ENCODE measurements at places on chromosomes 1 and 21.

GRCh38 chr1:204108312-204109141, 35.6 kb downstream of the SOX13 start:
- no peak for DNase-seq

GRCh38 chr1:53111073-53111556, 31.3 kb downstream of the SLC1A7 start:
- DNase-seq, result no peak

GRCh38 chr1:30648408-30649000, 74.9 kb downstream of the MATN1 start:
- DNase-seq, result peak; percentile 89

GRCh38 chr1:23673086-23673813, 18.4 kb upstream of the RPL11 start:
- no peak for DNase-seq

DNA sequence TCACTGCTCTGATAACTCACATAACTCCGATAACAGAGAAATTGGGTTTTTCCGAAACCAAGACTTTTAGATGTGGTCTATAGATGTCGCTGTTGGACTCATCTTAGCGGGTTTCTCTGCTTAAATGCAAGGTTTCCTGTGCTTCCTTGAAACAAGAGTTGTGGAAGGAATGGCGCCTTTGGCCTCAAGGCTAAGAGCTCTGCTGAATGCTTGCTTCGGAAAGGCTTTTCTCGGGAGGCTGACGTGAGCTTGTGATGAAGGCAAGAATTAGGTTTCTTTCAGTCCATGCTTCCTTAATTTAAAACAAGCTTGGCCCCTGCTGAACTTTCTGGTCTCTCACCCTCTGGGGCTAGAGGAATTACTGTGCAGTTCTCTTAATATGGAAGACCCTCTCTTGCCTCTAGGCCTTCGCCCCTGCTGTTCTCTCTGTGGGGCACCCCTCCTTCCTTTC, 113.5 kb downstream of the MAP3K21 start:
- DNase-seq, result peak; percentile 6

DNA sequence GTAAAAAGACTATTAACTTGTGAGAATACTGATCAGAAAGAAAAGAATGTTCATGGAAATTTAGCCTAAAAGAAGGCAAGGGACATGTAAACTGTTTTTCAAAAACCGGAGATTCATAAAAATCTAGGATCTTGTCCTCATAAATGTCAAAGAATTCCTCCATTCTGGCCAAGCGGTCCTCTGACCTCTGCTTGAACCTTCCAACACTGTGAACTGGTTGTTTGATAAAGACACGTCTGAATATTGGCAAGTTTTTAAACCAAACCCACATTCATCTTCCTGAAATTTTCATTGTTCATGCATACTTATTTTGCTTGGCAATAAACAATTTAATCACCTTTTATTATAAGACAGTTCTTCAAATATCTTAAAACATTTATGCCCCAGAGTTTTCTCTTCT, 19.8 kb downstream of the ASPM start:
- DNase-seq, result no peak

GRCh38 chr1:238177351-238177750, 286.6 kb upstream of the ZP4 start:
- no peak for DNase-seq

GRCh38 chr1:117147341-117147831, 25.8 kb upstream of the TRIM45 start:
- no peak for DNase-seq

GRCh38 chr1:42424201-42424600, 31.6 kb downstream of the ZMYND12 start:
- DNase-seq, result no peak

DNA sequence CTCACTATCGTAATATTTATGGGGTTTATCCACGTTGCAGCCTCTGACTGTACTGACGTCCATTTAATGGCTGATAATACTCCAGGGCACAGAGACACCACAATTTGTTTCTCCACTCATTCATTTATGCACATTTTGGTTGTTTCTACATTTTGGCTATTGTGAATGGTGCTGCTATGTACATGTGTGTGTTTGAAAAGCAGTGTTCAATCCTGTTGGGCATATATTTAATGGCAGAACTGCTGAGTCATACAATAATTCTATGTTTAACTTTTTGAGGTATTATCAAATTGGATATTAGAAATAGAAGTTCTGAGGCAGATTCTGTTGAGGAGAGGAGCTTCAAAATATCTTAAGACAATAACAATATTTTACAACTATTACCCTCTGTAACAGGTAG, 39.0 kb upstream of the NADK start:
- no peak for DNase-seq

DNA sequence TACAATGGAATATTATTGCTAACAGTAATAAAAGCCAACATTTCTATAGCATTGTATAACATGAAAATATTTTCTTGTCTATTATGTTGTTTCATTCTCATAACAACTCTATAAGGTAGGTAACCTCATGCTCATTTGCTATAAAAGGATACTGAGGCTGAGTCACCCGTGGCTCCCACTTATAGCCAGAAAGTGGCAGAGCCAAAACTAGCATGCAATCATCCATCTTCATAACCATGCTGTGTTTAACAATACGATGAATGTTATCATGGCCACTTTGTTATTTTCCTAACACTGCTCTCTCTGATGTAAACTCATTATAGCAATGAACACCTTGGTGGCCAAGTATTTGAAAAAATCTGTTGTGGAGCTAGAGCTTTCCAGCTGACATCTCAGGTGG, 80.8 kb upstream of the JUN start:
- no peak for DNase-seq

- no peak for DNase-seq
Observed at GRCh38 chr21:41501919-41502318, 6.0 kb downstream of the TMPRSS2 start.

DNA sequence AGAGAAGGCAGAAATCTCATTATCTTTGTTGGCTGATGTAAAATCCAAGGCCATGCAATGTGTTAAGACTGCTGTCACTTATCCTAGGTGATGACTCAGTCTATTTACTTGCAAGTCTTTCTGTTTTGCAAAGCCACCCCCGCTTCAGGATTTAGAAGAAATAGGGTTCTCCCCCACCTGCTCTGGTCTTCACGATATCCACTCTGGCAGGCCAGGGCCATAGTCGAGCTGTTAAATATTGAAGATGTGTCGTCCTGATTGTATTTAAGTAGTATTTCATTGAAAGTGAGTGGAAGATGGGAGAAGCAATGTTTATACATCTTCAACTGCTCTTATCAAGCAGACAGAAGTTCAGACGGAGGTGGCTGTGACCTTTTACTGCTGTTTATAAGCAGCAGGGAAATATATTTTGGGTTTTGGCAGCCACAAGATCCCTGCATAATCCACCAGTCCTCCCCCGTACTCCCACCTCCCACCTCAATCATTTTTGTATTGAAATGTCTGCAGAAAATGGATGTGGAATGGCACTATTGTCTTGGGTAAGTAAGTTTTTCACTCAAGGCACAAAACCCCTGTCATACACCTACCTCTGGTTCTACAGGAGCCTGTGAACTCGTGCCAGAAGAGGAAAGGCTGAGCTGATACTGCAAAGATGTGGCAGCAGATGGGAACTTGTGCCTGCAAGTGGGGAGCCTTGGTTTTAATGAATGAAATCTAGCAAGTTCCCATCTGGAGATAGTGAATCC, 117.4 kb downstream of the MRPS6 start:
- DNase-seq, result no peak

DNA sequence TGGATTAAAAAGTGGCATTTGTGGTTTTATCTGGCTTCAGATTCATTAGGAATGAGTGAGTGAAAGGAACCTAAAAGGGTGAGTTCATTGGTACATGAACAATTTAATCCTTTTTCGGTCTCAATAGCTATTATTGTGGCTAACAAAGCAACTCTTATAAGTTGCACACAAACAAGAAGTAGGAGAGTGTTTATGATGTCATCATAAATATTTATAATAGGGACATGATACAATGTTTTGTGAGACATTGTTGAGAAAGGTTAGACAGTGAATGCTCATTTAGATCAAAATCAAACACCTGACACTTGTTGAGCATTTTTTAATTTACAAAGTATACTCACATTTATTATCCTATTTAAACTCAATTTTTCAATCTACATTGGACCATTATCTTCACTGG, 363.4 kb downstream of the PDE4B start:
- no peak for DNase-seq

GRCh38 chr21:44383216-44383615, 29.8 kb downstream of the TRPM2 start:
- DNase-seq, result no peak

DNA sequence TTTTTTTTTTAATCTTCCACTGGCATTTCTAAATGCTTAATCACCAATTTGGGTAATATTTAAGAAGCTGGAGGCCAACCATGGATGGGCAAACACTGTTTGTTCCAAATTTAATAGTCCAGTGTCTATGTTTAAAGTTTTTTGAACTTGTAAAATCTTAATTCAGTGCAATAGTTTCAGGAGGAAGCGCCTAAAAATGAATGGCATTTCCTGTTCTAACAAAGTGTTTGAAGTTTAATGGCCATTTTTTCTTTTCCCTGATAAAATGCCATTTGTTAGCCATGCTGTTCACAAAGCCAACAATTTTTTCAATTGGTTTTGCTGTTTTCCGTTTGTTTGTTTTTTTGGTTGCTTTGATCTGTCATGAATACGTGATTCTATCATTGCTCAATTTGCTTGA, 552.1 kb downstream of the LMO4 start:
- DNase-seq, result no peak

GRCh38 chr1:241677201-241677600, 25.1 kb downstream of the WDR64 start:
- no peak for DNase-seq

DNA sequence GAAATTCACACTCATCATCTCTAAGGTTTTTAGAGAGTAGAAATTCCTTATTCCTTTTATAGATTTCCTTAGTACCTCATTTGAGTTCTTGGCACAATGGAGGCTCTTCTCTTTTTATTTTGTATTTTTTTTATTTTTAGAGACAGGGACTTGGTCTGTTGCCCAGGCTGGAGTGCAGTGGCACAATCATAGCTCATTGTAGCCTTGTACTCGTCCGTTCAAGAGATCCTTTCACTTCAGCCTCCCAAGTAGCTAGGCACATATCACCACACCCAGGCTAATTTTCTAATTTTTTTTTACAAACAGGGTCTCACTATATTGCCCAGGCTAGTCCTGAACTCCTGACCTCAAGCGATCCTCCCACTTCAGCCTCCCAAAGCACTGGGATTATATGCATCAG, 29.6 kb downstream of the RGL1 start:
- DNase-seq, result no peak

DNA sequence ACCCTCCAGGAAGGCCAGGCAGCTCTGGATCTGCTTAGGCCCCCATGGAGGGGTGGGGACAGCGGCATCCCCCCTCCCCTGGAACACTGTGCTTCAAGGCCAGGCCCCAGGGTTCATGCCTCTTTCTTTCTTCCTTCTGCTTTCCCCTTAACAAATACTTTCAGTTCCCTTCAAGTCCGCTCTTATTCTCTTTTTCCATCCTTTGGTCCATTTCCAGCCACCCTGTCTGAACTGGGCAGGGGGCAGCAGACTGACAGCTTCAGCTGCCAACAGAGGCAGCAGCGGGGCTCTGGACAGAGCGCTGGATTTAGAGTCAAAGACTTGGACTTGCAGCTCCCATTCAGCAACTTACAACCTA, 1.1 kb upstream of the CD244 start:
- DNase-seq, result no peak

GRCh38 chr1:25096307-25097150, 135.8 kb downstream of the SYF2 start:
- no peak for DNase-seq

GRCh38 chr1:109687641-109688499, at the start of gene GSTM1:
GSTM1 (plus strand) TSS chr1:109687817; CDS start chr1:109687874, 57 bp downstream.
- no peak for DNase-seq

- DNase-seq, result no peak
Observed at GRCh38 chr1:71785450-71785849, 496.9 kb downstream of the NEGR1 start.

GRCh38 chr1:90412563-90412962, 304.5 kb downstream of the BARHL2 start:
- no peak for DNase-seq

- no peak for DNase-seq
Observed at GRCh38 chr1:88219521-88219920, 464.6 kb upstream of the PKN2 start.

GRCh38 chr1:182971219-182971618, 18.3 kb upstream of the SHCBP1L start:
- DNase-seq, result no peak

- peak; percentile 99 for DNase-seq
Observed at GRCh38 chr1:164611754-164612642, 53.0 kb downstream of the PBX1 start.

GRCh38 chr1:14704846-14705245, 106.4 kb downstream of the KAZN start:
- DNase-seq, result no peak

- DNase-seq, result no peak
Observed at GRCh38 chr1:54001591-54001990, 16.4 kb downstream of the LDLRAD1 start.

GRCh38 chr1:210376836-210377372, 48.2 kb downstream of the HHAT start:
- no peak for DNase-seq

DNA sequence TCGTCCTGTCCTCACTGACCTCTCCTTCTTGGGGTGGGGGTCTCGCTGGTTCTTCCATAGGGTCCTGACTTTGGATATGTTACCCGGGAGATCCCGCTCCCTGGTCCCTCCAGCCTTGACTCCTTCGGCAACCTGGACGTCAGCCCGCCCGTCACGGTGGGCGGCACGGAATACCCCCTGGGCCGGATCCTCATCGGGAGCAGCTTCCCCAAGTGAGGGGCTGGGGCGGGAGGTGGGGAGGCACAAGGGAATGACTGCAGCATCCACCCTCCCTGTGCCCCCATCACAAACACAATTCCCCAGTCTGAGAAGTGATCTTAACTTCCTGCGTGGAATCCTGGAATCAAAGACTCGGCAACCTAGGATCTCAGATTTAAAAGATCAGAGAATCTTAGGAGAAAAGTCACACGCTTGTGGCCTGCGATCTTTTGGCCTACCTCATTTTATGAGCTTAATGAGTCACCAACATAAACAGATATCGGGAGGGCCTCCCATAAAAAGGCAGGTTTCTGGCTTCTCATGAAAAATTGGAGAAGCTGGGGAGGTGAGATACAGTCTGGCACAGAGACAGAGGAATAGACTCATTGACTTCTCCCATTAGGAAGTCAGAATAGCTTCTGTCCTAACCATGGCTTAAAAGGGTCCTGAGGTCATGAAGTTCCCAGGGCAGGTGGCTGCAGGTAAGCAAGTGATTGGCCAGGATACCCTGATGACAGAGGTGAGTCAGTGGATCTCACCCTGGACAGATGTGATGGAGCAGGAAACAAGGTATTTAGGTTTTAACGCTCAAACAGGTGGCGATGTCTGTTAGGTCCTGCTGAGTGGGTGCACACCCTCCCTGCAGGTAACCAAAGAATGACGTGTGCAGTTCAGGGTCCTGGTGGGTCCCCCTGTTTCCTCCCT, 15.9 kb upstream of the PADI3 start:
- no peak for DNase-seq

GRCh38 chr1:226946841-226947240, 6.7 kb downstream of the COQ8A start:
- no peak for DNase-seq

DNA sequence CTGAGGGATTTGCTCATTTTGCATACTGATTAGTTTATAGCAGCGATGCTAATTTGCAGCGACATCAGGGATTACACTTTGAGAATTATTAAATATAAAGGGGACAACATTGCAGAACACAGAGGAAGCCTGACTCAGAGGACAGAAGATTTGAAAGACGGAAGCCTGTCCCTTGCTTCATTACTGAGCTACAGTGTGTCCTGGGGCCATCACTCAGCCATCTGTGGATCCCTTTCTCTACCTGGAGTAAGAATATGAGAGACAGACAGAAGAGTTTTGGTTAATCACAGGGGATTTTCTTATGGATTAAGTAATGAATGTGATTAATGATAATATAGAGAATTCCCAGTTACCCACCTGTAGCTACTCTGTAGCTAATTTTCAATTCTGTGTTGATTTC, 134.7 kb downstream of the DISC1 start:
- DNase-seq, result no peak
